ENCODE measurements at places on chromosomes 12 and 14.

DNA sequence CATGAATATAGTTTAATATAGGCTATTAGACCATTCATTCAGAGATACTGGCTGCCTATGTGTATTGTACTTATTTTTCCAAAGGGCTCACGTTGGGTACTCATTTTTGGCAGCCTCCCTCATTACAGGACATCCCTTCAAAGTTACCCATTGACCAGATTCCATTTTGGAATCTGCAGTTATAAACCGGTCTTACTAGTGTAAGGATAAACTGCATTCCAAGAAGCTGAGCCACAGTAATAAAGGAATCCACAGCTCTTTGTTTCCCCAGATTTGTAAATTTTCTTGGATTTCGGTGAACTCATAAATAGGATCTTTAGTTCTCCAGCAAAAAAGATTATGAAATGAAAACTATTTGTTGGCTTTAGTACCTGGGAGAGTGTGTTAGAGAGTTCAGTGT, 18.9 kb upstream of the CFL2 start:
- H3K27ac ChIP-seq: no peak overlapping the region
- no peak overlapping the region for H3K4me3 ChIP-seq
- no peaks in the 10 kb centered on the region for H3K4me1 ChIP-seq
- H3K27me3 ChIP-seq: no peaks in the 10 kb centered on the region
- DNase-seq: no peak

GRCh38 chr12:123232472-123232806, 502 bp downstream of the MPHOSPH9 start:
- peaks cover 14% of the 10 kb centered on the region for H3K36me3 ChIP-seq
- H3K27ac ChIP-seq: peak overlapping the region; percentile 98
- peak overlapping the region; percentile 100 for H3K4me3 ChIP-seq

GRCh38 chr12:77835969-77836368, 5.3 kb downstream of the NAV3 start:
- no peaks in the 10 kb centered on the region for H3K36me3 ChIP-seq
- no peak overlapping the region for H3K27ac ChIP-seq
- H3K4me1 ChIP-seq: no peaks in the 10 kb centered on the region

- H3K4me1 ChIP-seq: no peaks in the 10 kb centered on the region
- H3K27me3 ChIP-seq: no peaks in the 10 kb centered on the region
- H3K36me3 ChIP-seq: peaks cover 5% of the 10 kb centered on the region
- H3K4me3 ChIP-seq: no peak overlapping the region
- no peak for DNase-seq
- H3K27ac ChIP-seq: no peak overlapping the region
These were observed 16.4 kb downstream of the BAZ1A start for GRCh38 chr14:34858765-34859164.

DNA sequence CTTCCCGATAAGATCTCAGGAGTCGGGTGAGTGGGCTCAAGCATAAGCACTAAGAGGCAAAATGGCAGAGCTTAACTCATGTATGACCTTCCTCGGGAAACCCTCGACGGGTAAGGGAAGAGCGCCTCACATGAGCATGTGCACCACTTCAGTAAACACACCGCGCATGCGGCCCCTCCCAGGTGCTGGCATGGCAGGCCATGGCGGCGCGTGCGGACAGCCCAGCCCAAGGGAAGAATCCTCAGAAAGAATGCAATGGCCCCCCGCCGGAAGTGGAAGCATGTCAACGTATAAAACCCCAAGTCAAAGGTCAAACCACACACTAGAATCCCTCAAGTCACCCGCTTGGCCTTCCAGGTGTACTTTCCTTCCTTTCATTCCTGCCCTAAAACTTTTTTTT, 6.6 kb upstream of the TNFAIP2 start:
- H3K36me3 ChIP-seq: no peaks in the 10 kb centered on the region
- peaks cover 12% of the 10 kb centered on the region for H3K4me1 ChIP-seq
- no peak overlapping the region for H3K4me3 ChIP-seq

- no peak overlapping the region for H3K4me3 ChIP-seq
- no peaks in the 10 kb centered on the region for H3K4me1 ChIP-seq
- no peak overlapping the region for H3K27ac ChIP-seq
These were observed 544.1 kb downstream of the KCNH5 start for GRCh38 chr14:62501021-62501750.

GRCh38 chr12:104498211-104498801, 41.6 kb downstream of the CHST11 start:
- H3K4me1 ChIP-seq: peaks cover 4% of the 10 kb centered on the region
- H3K27me3 ChIP-seq: no peaks in the 10 kb centered on the region
- no peak overlapping the region for H3K27ac ChIP-seq

GRCh38 chr12:96255077-96255476, 60.9 kb downstream of the ELK3 start:
- DNase-seq: no peak
- no peak overlapping the region for H3K4me3 ChIP-seq
- no peaks in the 10 kb centered on the region for H3K27me3 ChIP-seq
- H3K36me3 ChIP-seq: no peaks in the 10 kb centered on the region
- peaks cover 15% of the 10 kb centered on the region for H3K4me1 ChIP-seq
- peak overlapping the region; percentile 3 for H3K27ac ChIP-seq

DNA sequence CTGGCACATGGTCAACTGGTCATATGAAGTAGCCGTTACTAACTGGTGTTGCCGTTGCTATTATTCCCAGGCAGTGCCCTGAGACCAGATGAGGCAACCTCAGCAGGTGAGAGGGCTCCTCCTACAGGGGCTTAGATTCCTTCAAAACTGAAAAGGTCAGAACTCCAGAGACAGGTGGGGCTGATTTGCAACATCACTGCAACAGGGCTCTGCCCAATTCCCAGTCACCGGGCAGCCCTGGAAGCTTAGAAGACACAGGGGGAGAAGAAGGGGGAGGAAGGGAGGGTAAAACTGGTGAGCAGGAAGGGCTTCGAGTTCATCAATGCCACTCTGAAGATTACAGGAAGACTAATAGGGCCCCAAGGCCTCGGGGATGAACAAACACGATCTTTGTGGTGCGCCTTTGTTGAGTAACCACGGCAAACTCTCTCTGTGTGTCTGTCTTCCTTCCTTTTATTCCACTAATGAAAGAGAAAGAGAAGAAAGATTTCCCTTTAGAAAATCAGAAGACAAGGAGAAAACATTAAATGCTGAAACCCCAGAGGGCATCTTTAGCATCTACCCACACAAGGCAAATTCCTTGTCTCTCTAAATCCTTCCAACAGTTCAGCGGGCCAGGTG, 749.1 kb upstream of the TBX3 start:
- H3K36me3 ChIP-seq: no peaks in the 10 kb centered on the region
- peaks cover 8% of the 10 kb centered on the region for H3K4me1 ChIP-seq
- no peaks in the 10 kb centered on the region for H3K27me3 ChIP-seq
- DNase-seq: no peak
- no peak overlapping the region for H3K4me3 ChIP-seq

Measured in spinal cord (tissue), 10 donors.